ENCODE measurements at places on chromosomes 16 and 17. TPM values are rescaled to one million over a fixed set of nuclear protein-coding genes. Genes with fewer than 3 reads are reported as not detected.

CACNG4 gene
- not detected for total RNA-seq

DNA sequence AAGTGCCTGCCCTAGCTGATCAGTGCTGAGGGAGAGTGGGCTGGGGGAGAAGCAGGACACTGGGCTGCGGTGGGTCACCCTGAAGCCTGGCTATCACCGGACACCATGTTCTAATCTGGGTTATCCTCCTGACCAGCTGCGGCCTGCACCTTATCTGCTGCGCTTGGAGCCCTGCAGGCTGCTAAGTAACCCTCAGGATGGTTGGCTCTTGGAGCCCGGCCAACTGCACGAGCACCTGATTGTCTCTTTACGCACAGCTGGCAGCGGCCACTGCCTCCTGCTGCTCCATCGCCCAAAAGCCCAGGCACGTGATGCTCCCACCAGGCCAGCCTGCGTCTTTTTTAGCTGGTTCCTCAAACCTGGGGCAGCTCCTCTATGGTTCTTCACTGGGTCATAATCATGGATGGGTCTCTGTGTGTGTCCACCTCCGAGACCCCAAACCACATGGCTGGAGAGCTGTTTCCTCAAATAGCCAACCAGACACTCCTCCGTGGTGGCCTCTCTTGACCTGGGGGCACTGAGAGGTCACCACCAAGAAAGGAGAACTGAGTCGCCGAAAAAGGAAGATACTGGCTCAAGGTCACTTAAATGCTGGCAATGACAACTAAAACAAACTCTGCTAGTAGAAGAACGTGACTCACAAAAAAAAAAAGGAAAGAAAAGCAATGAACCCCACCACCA, 21.7 kb downstream of the SPHK1 start:
- no peak for DNase-seq
- no peak overlapping the region for H3K27ac ChIP-seq
- no peaks in the 10 kb centered on the region for H3K27me3 ChIP-seq
- H3K4me3 ChIP-seq: no peak overlapping the region
- H3K4me1 ChIP-seq: peaks cover 4% of the 10 kb centered on the region

GRCh38 chr16:3101841-3102470, 2.9 kb upstream of the ZSCAN10 start:
- no peaks in the 10 kb centered on the region for H3K27me3 ChIP-seq
- no peak for DNase-seq
- H3K36me3 ChIP-seq: no peaks in the 10 kb centered on the region
- peaks cover 44% of the 10 kb centered on the region for H3K4me1 ChIP-seq
- H3K27ac ChIP-seq: peak overlapping the region; percentile 32

GRCh38 chr17:70313086-70313852, 143.9 kb downstream of the KCNJ2 start:
- no peak for DNase-seq
- H3K4me1 ChIP-seq: no peaks in the 10 kb centered on the region
- H3K36me3 ChIP-seq: no peaks in the 10 kb centered on the region

DNA sequence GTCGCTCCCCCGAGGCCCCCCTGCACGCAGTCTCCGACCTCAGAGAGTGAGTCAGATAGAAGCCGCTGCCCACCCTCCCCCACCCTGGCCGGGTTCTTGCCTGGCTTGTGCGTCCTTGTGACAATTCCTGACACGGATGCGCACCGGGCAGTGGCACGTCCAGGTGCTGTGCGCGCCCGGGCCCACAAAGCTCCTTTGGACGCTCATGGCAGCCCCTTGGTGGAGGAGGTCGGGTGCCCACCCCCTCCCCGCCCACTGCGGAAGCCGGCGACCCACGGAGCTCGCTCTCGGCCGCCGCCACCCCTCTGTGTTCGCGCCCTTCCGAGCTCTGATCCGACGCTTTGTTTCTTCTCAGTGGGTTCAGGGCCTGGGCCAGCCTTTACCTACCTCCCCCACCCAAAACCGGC, 662 bp upstream of the TUBB3 start:
- peak overlapping the region; percentile 74 for H3K4me3 ChIP-seq
- DNase-seq: peak; percentile 84
- peak overlapping the region; percentile 80 for H3K27ac ChIP-seq
- H3K27me3 ChIP-seq: peaks cover 41% of the 10 kb centered on the region

DNA sequence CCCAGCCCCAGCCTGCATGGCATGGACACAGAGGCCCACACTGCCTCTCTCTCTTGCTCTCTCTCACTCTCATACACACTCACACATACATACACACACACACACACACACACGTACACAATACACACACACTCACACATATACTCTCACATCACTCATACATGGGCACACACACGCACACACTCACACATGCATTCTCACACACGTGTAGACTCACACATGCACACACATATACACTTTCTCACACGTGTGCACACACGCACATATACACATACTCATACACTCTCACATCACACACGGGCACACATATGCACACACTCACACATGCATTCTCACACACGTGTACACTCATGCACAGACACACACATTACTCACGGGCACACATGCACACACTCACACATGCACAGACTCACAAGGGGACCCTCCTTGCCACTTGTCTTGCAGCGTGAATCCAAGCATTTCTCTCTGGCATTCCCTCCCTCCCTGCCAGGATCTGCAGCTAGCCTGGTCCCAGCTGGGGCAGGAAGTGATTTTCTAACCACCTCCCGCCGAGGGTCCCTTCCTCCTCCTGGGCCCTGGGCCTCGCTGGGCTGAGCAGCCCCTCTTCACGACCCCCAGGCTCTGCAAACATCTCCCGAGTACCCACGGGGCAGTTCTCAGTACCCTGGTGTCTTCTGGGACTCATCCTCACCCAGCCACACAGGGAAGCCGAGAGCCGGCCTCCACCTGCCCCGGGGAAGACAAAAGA, 37.5 kb downstream of the IL21R start:
- no peak overlapping the region for H3K4me3 ChIP-seq
- H3K27me3 ChIP-seq: no peaks in the 10 kb centered on the region
- no peak for DNase-seq
- H3K4me1 ChIP-seq: peaks cover 4% of the 10 kb centered on the region

RCVRN gene
- total RNA-seq: not detected

KRTAP4-4 gene
- total RNA-seq: not detected

DNA sequence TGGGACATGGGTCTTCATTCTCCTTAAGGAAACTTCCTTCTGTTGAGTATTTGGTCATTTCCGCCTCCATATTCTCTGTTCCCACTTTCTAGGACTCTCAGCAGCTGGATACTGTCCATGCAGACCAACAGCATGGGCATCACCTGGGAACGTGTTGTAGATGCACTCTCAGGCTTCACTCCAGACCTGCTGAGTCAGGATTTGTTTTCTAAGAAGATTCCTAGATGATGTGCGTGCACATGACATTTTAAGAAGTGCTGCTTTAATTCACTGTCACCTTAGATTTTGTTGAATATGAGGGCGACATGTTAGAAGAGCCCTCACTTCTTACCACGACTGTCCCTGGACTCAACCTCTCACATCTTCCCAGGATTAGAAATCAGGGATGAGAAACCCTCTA, 10.0 kb upstream of the SDK2 start:
- H3K36me3 ChIP-seq: peaks cover 3% of the 10 kb centered on the region
- H3K4me3 ChIP-seq: no peak overlapping the region
- H3K27ac ChIP-seq: no peak overlapping the region
- peaks cover 4% of the 10 kb centered on the region for H3K4me1 ChIP-seq
- no peak for DNase-seq

GRCh38 chr17:148757-149156, 11.4 kb downstream of the SCGB1C2 start:
- H3K4me1 ChIP-seq: no peaks in the 10 kb centered on the region
- no peak overlapping the region for H3K27ac ChIP-seq
- no peak overlapping the region for H3K4me3 ChIP-seq
- no peaks in the 10 kb centered on the region for H3K27me3 ChIP-seq

DNA sequence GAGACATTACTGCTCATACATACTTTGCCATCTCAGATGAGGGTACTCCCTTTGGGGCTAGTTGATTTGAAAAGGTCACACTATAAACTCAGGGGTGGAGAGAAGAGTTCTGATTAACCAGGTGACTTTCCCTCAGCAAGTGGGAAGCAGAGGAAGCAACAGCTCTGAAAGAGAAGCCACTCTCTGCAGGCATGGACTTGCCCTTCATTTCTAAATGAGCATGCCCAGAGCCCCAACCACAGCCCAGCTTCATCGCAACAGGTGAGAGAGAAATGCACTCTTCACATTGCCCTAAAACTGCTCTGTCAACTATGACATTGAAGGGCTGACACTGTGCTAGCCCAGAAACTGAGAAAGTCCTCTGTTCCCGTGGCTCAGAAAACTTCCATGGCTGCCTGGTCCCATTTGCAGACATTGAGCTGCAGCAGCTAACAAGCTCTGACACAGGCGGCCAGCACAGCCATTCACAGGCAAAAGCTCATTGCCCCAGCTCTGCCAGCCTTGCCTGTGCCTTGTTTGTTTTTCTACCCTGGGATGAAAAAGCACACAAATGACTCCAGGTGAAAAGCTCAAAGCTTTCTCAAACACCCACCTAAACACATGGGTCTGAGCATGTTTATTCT, 419.8 kb upstream of the DYNLRB2 start:
- H3K27ac ChIP-seq: no peak overlapping the region
- peaks cover 7% of the 10 kb centered on the region for H3K27me3 ChIP-seq

DNA sequence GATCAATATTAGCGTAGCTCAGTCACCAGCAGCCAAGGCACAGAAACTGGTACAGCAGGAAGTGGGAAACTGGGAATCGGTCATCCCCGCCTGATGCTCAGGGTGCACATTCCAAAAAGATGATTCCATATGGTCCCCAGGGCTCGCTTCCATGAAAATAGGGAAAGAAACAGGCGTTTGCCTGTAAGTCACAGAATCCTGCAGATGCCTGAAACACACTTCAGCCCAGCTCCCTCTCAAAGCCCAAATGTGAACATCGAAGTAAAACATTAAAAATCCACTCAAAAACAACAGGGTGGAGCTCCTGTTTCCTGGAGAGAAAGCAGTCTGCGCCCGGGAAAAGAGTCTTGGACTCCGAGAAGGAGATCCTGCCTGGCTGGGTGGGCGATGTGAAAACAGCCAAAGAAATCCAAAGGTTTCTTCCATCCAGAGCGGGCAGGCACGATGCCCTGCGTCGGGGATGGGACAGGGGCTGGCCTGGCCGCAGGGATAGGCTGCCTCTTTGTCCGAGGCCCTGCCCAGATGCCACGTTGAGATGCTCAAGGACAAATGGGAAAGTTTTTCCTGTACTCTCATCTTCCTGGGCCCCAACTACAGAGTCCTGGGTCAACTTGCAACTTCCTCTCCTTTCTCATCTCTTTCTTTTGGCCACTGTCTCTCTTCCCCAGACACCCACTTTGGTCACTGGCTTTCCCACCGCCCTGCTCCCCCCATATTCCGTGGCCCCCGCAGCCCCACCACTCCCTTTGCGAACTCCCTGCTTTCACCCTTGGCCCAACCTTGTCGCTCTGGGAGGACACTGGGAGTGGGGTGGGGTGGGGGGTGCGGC, 743 bp downstream of the WIPI1 start:
- no peaks in the 10 kb centered on the region for H3K27me3 ChIP-seq
- peaks cover 16% of the 10 kb centered on the region for H3K36me3 ChIP-seq
- H3K4me1 ChIP-seq: peaks cover 70% of the 10 kb centered on the region
- DNase-seq: no peak
- H3K27ac ChIP-seq: peak overlapping the region; percentile 87

NTN1 gene
- total RNA-seq: not detected

DNA sequence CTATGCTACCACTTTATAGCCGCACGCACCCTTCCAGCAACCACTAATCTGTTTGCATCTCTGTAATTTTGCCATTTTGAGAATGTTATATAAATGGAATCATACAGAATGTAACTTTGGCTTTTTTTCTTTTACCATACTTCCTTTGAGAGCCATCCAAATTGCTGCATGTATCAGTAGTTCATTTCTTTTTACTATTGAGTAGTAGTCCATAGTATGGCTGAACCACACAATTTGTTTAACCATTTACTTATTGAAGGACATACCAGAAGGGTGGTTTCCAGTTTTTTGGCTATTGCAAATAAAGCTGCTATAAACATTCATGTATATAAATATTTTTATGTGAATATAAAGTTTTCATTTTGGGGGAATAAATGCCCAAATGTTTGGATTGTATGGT, 8.8 kb downstream of the TENT4B start:
- H3K4me3 ChIP-seq: no peak overlapping the region
- no peaks in the 10 kb centered on the region for H3K27me3 ChIP-seq
- DNase-seq: no peak
- H3K36me3 ChIP-seq: peaks cover 22% of the 10 kb centered on the region
- no peak overlapping the region for H3K27ac ChIP-seq

SMIM36 gene
- not detected for total RNA-seq

GRCh38 chr16:47037396-47037745, 63.9 kb upstream of the DNAJA2 start:
- H3K27ac ChIP-seq: peak overlapping the region; percentile 59
- H3K27me3 ChIP-seq: peaks cover 28% of the 10 kb centered on the region
- DNase-seq: peak; percentile 51
- H3K36me3 ChIP-seq: no peaks in the 10 kb centered on the region

FBXL20 gene
- 14.1 TPM for total RNA-seq

GRCh38 chr17:27455914-27456680, at the start of gene KSR1:
Gene KSR1 (plus strand): TSS chr17:27456448. CDS start chr17:27456644, 196 bp downstream.
- H3K27ac ChIP-seq: peak within 1 kb of the TSS; percentile 69
- peak; percentile 88 for DNase-seq
- H3K27me3 ChIP-seq: no peaks in the 10 kb centered on the region
- peak within 1 kb of the TSS; percentile 81 for H3K4me3 ChIP-seq
- H3K4me1 ChIP-seq: peaks cover 58% of the 10 kb centered on the region

SLC16A6 gene
- total RNA-seq: 10.7 TPM

DNA sequence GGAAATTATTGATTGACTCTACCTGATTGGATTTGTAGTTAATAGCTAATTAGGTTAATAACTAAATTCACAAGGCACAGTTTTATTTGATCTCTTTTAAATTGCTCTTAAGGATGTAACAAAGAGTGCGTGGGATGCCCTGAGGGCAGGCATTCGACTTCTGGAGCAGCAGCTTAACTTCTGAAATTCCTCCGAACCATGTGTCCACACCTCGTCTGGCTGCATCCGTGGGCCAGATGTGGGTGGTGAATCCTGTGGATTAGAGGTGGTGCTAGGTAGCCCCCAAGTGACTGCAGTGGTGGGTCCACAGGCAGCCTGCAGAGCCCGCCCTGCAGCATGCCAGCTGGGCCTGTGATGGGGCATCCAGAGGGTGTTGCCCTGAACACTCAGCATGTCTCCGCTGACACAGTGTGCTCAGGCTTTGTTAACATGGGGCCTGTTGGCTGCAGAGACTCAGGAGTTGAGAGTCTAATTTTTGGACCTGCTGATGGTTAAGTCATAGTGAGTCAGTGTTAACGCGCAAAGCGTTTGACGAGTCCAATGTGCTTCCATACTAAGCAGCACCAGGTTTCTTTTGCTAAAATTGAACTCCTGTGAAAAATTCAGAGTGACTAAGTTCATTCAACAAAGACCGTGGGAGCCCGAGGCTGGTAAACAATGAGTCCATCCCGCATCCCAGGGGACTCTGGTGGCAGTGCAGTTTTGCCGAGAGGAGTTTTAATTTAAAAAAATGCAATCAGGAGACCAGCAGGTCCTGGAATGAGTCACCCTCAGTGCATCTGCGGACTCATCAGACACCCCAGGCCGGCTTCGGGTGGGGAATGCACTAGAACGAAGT, 3.8 kb upstream of the NPB start:
- H3K36me3 ChIP-seq: peaks cover 17% of the 10 kb centered on the region
- H3K4me1 ChIP-seq: peaks cover 7% of the 10 kb centered on the region
- DNase-seq: no peak
- H3K27ac ChIP-seq: no peak overlapping the region
- H3K4me3 ChIP-seq: no peak overlapping the region

Data from activated CD8-positive, alpha-beta memory T cell treated with anti-CD3 and anti-CD28 coated beads, Interleukin-2, amount 10 ng/mL, durations not matched to agents 7 days and 5 days (primary cell).